ENCODE measurements at places on chromosomes 6 and 20.

DNA sequence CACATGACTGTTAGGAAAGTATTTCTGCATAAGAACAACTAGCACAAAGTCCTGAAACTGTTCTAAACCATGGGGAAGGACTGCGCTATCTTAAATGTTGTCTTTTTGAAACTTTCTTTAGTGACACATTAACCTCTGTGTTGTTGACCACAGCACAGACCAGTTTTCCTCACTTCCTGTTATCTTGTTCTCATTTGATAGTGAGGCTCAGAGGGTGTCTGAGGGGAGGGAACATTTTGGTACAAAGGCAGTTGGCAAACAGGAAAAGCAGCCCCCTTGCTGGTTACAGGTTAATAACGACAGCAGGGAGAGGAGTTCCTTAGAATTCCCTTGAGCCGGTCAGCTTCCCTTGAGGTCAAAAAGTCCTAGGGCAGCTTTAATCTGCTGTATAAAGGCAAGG is 143.5 kb upstream of the BMP2 start:
- no peak for DNase-seq

- no peak for DNase-seq
Observed at GRCh38 chr6:23097566-23097965, 528.2 kb downstream of the HDGFL1 start.

DNA sequence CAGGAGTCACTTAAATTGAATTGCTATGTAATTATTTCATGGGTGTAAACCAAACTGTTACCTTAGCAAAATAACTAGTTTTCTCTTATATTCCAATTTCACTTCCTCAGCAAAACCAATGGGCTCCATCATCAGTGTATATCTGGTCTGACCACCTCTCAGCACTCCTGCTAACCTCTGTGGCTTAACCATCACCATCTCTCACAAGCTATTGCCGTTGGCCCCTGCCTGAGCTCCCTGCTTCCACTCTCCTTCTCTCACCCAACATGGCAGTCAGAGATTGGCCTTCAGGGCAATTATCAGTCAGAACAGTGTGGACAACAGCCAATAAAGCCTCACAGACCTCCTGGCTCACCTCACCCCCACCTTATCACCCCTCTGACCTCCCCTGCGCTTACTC is 124.0 kb downstream of the CARMIL1 start:
- no peak for DNase-seq

- DNase-seq = no peak
Observed at GRCh38 chr6:119284861-119285521, 64.6 kb downstream of the MAN1A1 start.

DNA sequence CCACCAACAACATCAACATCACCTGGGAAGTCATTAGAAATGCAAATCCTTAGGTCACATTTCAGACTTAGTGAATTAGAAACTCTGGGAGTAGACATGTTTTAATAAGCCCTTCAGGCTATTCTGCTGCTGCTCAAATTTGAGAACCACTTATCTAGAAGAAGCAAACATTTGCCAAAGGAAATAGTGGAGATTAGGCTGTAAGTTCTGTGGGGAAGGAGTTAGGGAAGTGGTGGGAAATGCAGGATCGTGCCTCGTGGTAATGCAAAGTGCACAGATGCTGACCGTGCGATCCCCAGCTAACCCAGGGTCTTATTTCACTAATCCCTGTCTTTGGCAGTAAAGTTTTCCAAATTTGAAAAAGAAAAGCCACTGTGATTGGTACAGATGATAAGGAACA is 328.5 kb downstream of the EPM2A start:
- no peak for DNase-seq

- peak; percentile 2 for DNase-seq
Observed at GRCh38 chr6:161921602-161922395, 647.9 kb upstream of the AGPAT4 start.

DNA sequence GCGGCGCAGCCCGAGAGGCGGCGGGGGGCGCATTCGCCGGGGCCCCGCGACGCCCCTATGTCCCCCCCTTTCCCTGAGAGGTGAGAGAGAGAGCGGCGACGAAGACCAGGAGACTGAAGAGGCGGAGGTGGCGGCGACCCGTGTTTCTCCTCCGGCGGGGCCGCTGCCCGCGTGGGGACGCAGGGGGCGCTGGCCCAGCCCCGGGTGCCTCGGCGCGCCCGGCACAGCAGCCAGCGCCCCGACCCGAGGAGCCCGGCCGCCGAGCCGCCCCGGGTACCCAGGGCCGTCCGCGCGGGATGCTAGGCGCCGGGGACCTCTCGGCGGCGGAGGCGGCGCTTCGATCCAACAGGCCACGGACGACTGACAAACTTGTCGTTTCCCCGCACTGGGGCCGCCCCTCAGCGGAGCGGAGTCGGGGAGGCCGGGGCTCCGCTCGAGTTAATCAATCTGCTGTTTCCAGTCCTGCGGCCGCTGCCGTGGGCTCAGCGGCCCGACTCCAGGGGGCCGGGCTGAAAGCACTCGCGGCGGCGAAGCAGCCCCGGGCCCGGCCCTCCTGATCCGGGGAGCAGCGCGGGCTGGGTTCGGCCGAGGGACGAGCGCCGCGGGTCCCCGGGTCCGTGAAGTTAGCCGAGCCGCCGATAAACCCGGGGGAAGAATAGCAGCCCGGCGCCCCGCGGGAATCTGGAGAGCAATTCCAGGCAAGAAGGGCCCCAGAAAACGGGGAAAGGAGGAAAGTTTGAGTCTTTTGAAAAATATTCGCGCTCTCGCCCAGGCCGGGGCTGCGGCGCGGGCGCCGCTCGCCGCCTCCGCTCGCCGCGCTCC is 631 bp downstream of the MDGA1 start:
- no peak for DNase-seq

DNA sequence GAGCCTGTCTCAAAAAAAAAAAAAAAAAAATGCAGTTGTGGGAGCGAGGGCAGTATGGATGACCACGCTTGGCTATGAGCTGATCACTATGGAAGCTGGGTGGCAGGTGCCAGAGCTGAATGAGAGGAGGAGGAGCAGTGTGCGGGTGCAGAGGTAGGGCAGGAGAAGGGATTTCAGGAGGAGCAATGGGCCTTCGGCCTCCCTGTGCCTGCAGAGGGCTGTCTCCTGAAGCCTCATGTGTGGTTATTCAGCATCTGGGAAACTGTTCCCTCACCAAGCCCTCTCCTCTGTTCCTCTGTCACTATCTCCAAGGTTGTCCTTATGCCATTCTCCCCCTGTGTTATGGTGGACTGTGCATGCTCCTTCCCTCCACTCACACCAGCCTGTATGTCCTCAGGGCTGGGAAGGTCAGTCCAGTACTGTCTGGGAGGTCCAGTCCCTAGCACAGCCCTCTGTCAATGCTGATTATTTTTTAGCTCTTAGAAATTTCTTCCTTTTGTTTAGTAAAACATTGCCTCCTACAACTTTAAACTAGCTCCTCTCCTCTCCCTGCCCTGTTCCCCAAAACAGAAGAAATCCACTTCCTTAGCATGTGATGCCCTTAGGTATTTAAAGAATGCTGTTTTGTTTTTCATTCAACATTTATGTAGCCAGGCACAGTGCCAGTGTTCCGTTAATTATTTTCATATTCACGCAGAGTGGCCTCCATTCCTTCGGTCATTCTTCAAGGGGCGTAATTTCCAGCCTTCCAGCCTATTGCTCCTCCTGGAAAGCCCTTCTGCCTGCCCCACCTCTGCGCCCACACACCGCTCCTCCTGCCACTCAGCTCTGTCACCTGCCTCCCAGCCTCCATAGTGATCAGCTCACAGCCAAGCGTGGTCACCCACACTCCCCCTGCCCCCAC is 48.9 kb downstream of the CNBD2 start:
- no peak for DNase-seq

DNA sequence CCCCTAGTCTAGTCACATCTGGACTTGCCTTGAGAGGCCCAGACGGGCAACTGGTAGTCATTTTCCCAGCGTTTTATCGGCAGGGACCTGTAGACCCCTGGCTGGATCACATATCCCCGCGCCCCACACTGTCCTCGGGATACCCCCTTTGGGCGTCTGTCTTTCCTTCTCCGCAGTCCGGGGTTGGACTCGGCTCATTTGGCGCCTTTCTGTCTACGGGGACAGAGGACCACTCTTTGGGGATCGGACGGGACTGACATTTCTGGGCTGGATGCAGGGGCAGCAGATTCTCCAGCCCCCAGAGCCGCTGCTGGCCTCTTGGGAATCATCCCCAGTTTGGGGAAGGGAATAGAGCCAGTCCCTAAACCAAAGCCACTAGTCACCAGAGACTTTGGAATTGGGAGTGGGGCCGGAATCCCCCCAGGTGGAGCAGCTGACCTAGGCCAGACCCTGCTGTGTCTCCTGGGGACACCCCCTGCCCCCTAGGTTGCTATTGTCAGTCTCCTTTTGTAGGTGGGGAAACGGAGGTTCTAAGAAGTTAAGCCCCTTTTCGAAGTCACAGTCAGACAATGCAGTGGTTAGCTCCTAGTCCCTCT is 734 bp downstream of the FAM110A start:
- no peak for DNase-seq

GRCh38 chr6:2375443-2375842 is 130.0 kb upstream of the GMDS start:
- DNase-seq = no peak

GRCh38 chr20:3734111-3734843 is 1.8 kb downstream of the HSPA12B start:
- DNase-seq = no peak

GRCh38 chr6:150521482-150521881 is 78.2 kb upstream of the PLEKHG1 start:
- no peak for DNase-seq

DNA sequence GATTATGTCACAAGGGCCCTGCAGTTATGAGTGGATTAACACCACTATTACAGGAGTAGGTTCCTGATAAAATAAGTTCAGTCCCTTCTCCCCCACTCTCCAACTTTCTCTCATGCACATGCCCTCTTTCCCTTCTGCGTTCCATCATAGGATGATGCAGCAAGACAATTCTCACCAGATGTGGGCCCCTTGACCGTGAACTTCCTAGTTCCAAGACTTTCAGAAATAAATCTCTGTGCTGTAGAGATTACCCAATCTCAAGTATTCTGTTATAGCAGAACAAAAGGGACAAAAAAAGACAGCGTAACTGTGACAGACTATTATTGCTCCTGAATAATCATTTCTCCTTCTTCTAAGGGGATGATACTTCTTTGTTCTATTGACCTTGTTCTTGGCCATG is 33.8 kb upstream of the TMEM244 start:
- peak; percentile 39 for DNase-seq

DNA sequence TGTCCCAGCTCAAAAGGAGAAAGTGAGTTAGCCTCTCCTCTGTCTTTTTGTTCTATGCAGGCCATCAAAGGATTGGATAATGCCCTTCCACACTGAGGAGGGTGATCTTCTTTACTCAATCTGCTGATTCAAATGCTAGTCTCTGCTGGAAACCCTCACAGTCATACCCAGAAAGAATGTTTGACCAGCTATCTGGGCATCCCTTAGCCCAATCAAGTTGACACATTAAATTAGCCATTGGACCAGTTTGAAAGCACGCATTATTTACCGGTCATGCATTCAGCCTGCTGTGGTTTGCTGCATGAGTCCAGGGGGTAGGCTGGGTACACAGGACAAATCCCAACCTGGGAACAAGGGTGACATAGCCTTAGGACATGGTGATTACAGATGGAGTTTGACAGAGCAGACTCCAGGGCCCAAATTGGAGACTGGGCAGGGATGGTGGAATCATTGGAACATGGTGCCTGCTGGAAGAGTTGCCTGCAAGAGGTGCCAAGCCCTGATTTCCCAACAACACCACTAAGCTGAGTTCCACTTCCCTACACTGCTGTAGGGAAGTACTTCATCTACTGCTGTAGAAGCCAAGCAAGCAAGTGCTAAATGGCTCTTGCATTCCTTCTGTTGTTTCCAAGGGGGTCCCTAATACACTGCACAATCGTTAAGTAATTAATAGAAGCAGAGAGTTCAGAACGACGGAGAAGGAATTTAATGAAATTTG is 87.7 kb downstream of the RNF182 start:
- DNase-seq = peak; percentile 41

- no peak for DNase-seq
Observed at GRCh38 chr6:51456282-51456681, 631.1 kb downstream of the PKHD1 start.

- DNase-seq = no peak
Observed at GRCh38 chr6:163828038-163828795, 413.7 kb downstream of the QKI start.

GRCh38 chr20:21920211-21920610 is 214.7 kb downstream of the PAX1 start:
- DNase-seq = no peak

- no peak for DNase-seq
Observed at GRCh38 chr6:21633511-21634109, 40.1 kb downstream of the SOX4 start.

DNA sequence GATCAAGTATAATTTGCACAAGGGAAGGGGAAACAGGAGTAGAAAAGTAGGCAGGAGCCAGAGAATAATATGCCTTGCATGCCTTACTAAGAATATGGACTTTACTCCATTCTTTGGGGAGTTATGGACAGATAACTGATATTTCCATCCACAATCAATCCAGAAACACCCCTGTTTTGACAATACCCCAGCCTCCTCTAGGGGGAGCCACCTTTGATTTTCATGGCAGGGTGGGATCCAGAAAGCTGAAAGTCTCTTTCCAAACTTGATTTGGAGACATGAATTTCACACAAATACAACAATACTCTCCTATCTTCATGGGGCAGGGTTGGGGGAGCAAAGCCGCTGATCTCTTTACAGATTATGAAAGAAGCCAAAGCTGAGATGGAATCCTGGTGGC is 404.1 kb downstream of the FOXA2 start:
- DNase-seq = no peak

DNA sequence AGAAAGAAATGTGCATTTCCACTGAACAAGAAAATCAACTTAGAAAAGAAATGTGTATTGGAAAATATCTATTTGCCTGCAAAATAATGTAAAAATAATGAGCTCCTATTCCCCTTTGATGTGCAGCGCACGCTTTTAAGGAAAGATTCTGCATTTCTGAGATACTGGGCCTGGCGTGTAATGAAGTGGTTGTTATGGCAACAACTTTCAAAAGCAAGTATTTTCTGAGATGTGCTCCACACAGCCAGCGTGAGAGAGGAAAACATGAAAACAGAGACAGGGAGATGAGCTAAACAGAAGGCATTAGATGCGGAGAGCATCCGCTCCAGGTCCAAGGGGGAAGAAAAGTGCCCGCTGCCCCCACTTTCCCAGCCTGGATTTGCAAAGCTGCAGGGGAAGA is 39.1 kb upstream of the GTSF1L start:
- DNase-seq = no peak

GRCh38 chr6:107692351-107692750 is 131.8 kb downstream of the SCML4 start:
- DNase-seq = no peak

DNA sequence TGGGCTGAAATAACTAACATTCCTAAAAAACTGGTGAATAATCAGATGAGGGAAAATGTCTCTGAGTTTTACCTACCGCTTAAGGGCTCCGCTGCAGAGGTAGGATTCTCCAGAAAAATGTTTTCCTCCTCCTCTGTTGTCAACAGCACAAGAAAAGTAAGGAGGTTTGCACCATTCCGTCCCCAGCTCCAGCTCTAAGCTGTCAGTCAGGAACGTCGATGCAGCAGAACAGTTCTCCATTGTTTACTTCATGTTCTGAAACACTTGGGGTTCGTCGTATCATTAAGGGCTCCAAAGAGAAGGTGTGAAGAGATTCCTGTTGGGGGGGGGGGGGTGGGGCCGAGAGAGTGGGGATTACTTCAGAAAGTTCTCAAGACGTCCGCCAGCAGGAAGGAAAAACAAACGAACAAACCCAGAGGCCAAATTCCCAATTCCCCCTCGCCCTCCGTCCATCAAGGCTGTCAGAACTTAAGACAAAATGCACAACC is 734 bp downstream of the MMS22L start:
- no peak for DNase-seq
